ENCODE measurements at places on chromosomes 6 and 20.

DNA sequence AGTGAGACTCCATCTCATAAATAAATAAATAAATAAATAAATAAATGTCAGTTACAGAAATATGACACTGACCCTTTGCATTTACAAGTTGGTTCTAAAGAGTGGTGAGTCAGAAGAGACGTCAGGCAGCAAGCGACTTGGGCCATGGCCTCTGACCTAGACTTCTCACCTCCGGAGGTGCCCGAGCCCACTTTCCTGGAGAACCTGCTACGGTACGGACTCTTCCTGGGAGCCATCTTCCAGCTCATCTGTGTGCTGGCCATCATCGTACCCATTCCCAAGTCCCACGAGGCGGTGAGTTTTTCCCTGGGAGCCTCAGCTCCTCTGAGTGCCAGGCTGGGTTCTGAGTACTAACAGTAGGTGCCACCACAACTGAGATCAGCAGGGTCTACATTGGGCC, 11.7 kb downstream of the MANBAL start:
- no peak for DNase-seq

GRCh38 chr6:4489538-4489937, 286.7 kb upstream of the CDYL start:
- no peak for DNase-seq

DNA sequence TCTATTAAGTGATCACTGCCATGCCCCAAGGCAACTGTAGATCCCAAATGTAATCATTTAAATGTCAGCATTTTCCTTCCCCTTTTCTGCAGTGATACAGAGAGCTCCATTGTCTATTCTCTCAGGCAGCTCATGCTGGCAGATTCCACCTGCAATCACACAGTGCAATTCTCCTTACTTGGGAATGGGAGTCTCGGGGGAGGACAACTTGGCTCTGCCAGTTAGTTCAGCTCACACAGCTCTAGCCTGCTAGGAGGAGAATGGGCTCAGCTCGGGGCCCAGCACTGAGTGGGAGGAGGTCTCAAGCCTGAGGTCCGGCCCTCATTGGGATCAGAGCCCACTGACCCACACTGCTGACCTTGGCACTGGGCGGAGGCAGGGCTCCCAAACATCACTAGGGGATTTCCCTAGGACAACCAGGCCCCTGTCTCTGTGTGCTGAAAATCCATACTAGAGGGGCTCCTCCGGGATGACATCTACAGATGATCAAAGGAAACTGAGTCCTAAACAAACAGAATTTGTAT, 109.2 kb upstream of the ASF1A start:
- no peak for DNase-seq

- peak; percentile 62 for DNase-seq
Measured at GRCh38 chr6:80789912-80790570, 683.6 kb downstream of the BCKDHB start.

DNA sequence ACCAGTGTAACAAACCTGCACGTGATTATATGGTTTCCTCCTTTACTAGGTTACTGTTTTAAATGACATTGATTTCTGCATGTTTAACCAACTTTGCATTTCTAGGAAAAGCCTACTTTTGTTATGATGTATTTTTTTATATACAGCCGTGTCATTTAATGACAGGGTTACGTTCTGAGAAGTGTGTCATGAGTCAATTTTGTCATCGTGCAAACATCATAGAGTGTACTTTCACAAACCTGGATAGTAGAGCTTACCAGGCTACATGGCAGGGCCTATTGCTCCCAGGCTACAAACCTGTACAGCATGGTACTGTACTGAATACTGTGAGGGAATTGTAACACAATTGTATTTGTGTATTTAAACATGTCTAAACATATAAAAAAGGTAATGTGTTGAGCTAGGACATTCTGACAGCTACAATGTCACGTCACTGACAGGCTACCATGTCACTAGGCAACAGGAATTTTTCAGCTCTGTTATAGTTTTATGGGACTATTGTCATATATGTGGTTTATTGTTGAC, 205.3 kb downstream of the PRL start:
- DNase-seq: no peak

DNA sequence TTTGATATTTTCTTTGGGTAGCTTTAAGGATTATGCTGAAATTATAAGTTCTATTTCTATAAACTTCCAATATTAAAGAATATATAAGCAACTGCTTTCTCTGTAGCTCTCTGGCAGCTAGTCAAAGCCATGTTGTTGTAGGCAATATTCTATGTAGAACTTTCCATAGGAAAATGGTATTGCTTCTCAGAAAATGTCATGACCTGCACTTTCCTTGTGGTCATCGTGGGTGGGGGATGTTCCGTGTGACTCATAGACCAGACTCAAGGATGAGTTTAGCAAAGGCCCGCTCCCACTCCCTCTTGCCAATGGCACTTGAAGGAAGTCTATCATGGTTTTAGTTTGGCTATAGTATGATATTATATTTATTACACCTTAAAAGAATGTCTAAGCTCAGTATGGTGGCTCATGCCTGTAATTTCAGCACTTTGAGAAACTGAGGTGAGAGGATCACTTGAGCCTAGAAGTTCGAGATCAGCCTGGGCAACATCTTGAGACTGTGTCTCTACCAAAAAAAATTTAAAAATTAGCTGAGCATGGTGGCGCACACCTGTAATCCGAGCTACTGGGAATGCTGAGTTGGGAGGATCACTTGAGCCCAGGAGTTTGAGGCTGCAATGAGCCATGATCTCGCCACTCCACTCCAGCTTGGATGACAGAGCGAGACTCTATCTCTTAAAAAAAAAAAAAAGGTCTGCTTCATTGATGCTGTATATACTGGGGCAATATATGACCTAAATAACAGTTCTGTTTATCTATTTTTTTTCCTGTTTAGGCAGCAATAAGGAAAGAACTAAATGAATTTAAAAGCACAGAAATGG, 36.6 kb upstream of the LTV1 start:
- DNase-seq: peak; percentile 11

GRCh38 chr6:159959165-159959975, 9.5 kb upstream of the IGF2R start:
- DNase-seq: no peak

GRCh38 chr6:44624936-44625573, 237.5 kb downstream of the CDC5L start:
- DNase-seq: no peak

DNA sequence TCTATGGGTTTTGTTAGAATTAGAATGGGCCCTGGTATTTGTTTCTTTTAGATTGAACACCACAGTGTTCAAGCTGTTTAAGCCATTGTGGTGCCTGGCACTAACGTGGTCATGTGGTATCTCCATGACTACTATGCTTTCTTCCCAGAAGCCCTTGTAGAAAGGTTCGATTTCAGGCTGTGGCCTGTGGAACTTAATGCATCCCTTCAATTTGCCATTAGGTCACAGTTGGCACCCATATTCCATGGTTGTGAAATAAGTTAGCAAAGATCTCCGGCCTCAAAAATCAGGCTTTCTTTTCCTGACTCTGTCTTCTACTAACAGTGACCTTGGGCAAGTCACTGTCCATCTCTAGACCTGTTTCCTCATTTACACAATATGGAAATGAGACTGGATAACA, 31.3 kb upstream of the AAR2 start:
- DNase-seq: no peak

DNA sequence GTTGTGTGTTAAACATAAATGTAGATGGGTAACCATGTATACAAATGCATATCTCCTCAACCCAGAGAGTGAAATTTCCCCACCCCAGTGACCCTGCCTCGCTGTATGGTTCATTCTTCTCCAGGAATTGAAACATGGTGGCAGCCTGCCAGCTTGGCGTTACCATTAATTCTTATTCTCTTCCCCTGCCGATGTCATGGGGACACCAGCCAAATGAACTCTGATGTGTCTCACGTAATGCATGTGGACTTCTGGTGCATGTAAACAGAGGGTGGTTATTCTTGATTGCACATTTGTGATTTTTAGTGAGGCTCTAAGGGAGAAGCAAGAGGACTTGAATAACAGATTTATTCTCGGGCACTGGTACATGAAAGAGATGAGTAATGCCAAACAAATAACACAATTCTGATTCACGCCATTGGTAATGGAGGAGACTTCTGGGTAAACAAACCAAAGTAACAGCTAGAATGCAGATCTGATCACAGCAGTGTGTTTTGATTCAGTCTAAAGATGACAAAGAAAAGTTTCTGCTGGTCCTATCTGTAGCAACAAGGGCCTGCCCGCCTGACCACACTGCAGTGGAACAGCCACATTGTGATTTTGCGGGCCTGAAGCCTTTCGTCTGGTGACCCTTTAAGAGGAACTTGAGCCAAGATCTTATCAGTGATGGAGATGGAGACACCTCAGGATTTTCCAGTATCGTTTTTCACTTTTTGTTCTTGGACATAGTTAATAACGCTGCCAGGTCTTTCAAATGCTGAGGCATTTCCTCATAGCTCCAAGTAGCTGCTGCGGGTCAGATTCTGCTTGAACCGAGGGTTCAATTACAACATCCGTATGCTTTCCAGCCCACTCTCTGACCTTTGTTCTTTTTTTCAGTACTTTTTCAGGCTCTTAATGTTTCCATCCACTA, 171.8 kb upstream of the AKAP12 start:
- peak; percentile 79 for DNase-seq

DNA sequence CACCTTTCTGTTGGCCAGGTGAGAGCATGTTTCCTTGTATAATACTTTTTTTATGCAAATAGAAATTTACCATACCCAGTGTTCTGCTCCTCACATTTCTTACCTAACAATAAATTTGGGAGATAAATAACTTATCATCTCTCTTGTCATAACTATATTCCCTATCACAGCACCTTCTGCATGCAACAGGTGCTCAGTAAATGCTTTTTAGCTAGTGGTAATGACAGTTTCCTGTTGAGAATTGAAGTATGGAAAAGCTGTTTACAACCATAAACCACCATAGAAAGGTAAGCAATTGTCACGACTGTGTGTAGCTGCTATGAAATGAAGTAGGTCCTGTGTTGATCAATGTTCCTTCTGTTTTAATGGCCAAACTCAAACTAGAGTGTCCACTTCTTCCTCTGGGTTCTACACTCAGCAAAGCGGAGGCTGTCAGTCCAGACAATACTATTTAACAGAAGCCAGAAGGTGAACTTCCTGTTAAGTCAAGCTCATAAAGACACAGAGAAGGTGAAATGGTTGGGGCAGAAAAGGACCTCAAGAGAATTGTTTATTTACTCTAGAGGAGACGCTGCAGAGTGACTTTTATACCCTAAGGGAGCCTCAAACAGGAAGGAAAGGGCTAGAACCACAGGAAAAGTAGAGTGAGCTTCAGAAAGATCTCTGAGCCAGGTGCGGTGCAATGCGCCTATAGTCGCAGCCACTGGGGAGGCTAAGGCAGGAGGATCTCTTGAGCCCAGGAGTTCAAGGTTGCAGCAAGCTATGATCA, 84.0 kb upstream of the SLC22A16 start:
- no peak for DNase-seq

- no peak for DNase-seq
Measured at GRCh38 chr6:83292900-83293843, 100.0 kb downstream of the RWDD2A start.

DNA sequence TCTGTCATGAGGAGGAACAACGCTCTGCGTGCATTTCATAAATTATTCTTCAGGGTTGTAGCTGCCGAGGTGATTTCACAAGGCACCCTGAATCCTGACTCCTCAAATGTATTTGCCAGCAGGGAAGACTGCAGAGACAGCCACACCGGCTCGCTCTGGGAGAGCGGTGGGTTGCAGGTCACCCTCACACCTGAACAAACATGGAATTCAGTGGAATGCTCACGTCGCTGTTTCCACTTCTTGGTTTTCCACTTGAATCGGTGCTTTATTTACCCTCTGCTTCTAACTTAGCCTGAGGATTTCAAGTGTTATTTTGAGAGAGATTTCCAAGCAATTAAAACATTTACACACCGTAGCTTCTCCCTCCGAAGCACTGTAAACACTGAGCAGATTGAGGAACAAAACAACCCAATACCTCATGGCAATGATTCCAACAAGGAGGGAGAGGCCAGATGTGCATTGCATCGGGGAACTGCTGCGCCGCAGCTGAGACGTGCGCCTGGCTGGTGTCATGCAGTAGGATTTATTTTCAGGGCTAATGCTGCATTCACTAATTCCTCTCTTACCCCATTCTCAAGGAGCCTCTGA, 59.5 kb upstream of the GGTLC1 start:
- no peak for DNase-seq

DNA sequence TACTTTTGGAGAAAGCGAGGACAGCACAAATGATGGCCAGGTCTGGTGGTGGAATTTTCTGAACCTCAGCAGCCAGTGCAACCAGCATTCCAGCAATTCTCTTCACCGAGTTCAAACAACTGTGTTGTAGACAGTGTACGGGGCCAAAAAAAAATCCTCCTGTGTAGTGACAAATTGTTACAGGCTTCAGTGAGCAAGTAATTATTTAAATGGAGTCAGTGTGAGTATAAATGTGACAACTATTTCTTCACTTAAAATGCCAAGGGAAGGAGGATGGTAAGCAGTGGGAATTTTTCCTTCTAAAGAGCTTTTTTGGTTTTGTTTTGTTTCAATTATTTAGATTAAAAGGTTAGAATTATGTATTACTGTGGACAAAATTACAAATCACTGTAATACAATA, 154.1 kb downstream of the TMEM242 start:
- no peak for DNase-seq

DNA sequence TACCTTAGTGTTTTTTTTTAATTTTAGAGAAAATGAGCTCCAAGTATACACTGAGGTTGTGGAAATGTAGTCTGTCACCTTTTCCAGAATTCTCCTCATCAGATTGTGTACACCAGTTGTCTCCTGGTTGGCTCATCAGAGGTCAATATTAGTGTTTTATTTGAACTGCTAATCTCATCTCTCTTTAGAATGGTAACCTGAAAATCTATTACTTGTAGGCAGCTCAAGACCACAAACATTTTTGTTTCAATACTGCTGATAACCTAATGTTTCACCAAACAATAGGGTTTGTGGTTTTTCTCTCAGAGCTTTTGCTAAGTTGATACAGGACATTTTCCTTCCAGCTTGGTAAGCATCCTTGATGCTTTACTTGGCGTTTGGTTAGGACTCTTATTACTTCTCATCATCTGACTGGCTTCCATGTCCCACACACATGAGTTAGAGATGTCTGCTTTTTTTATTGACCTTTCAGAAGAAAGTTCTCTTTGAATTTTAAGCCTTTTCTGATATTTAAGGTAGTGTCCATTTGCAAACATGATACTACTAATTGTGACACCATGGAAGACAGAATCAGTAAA, 15.1 kb downstream of the ADGRG6 start:
- no peak for DNase-seq

DNA sequence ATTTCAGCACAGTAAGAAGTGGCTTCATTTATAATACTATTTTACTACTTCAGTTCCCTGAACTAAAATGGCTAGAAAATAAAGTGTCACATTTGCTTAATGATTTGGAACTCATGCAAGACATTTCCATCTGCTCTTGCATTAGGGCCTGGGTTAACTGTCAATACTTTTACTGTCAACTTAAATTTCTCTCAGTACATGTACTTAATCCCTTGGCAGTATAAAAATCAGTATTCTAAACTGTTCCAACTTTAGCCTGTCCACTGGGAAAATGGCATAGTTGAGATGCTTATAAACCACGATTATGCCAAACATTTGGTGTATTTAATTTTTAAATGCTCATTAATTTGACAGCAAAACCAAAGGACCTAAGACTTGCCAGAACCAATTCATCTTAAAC, 154.5 kb downstream of the ASCC3 start:
- DNase-seq: peak; percentile 4
